HT-29 (cell line): ENCODE measurements at places on chromosomes 13 and 19. TPM values are rescaled to one million over a fixed set of nuclear protein-coding genes. Genes with fewer than 3 reads are reported as not detected.

ZNF547 gene
- total RNA-seq: 1.0 and 3.2 TPM in 2 replicates

CPB2 gene
- total RNA-seq: not detected in 2 replicates

ADGRE2 gene
- total RNA-seq: not detected in 2 replicates

OR7G1 gene
- not detected in 2 replicates for total RNA-seq

POMP gene
- 119 and 124 TPM in 2 replicates for total RNA-seq

SLC35E1 gene
- 16.8 and 23.4 TPM in 2 replicates for total RNA-seq

USF2 gene
- total RNA-seq: 218 and 226 TPM in 2 replicates

APC2 gene
- 0.16 and 0.43 TPM in 2 replicates for total RNA-seq

NCR1 gene
- not detected in 2 replicates for total RNA-seq

CD209 gene
- not detected in 2 replicates for total RNA-seq

HCN2 gene
- total RNA-seq: 0.10 TPM in 1 of 2 replicates, not detected in the other

GIPR gene
- 4.3 and 5.1 TPM in 2 replicates for total RNA-seq

- DNase-seq: no peak
Measured at GRCh38 chr13:75364131-75364713, 117.7 kb downstream of the TBC1D4 start.

GRCh38 chr13:98436233-98436910, 140.5 kb downstream of the STK24 start:
- no peak for DNase-seq

- peak; percentile 57 for DNase-seq
Measured at GRCh38 chr19:16564842-16565241, 7.4 kb downstream of the SLC35E1 start.

GRCh38 chr19:8558325-8558724, 18.9 kb downstream of the MYO1F start:
- no peak for DNase-seq

GRCh38 chr13:38735665-38736440, 49.0 kb downstream of the FREM2 start:
- no peak for DNase-seq

DNA sequence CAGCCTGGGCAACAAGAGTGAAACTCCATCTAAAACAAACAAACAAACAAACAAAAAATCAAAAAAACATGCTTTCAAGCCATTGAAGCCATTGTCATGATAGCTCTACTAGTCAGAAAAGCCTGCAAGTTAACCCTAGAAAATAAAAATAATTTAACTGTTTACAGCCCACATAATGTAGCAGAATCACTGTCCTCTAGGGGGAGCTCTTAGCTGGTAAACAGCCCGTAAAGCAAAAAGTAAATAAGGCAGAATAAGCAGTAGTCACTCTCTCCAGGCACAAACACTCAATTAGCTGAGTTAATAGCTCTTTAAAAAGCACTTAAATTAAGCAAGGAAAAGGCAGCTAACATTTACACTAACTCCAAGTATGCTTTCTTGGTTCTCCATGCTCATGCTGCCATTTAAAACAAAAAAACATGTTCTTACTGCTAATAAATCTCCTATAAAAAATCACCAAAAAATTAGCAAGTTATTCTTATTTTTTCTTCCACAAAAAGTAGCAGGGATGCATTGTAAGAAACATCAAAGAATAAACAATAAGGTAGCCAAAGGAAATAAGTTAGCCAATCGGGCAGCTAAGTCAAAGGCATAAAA, 11.3 kb downstream of the LILRB4 start:
- peak; percentile 75 for DNase-seq

GRCh38 chr13:50379584-50379983, 364.3 kb downstream of the KCNRG start:
- DNase-seq: no peak

DNA sequence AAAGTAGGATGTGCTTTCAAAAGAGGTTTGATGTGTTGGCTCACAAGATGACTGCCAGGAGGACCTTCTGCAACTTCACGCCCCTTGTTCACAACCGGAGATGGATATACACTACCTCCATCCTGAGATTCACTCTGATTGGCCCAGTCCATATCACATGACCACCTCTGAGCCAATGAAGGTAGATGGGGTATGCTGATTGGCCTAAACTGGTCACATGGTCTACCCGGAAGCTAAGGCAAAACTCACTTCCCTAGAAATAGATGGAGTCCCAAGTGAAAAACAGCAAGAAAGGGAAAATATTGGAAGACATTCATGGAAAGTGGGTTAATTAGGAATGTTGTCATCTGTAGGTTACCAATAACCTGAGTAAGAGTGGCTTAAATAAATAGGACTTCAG, 119.7 kb upstream of the MRI1 start:
- no peak for DNase-seq

DNA sequence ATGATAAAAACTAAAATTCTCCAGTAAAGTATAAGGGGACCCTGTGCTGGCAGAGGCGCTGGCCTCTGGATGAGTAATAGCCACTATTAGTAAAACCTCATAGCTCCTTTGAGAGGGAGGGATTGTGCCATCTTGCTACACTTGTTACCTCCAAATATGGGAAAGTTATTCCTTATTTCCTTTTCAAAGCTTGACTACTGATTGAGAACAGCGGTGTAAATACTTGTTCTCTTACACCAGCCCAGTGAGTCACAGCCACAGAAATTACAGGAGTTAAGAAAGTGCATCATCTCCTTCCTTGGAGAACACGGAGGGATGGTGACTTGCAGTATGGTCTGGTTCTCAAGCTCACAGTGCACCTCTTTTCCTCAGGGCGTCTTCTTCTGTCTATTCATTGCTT, 379.0 kb downstream of the EFNB2 start:
- no peak for DNase-seq

DNA sequence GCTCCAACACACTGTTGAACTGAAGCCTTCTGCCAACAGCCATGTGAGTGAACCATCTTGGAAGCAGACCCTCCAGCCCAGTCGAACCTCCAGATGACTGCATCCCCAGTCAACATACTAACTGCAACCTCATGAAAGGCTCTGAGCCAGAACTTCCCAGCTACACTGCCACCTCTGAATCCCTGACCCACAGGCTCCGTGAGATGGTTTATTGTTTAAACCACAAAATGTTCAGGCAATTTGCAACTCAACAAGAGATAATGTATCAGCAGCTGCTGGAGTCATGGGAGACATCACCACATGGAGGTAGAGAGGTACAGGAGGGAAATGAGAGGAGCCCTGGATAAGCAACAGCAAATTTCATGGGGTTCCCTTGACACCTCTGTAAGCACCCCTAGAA, 266.4 kb upstream of the NBEA start:
- no peak for DNase-seq

GRCh38 chr13:46160471-46161066, 21.4 kb downstream of the LCP1 start:
- peak; percentile 85 for DNase-seq

DNA sequence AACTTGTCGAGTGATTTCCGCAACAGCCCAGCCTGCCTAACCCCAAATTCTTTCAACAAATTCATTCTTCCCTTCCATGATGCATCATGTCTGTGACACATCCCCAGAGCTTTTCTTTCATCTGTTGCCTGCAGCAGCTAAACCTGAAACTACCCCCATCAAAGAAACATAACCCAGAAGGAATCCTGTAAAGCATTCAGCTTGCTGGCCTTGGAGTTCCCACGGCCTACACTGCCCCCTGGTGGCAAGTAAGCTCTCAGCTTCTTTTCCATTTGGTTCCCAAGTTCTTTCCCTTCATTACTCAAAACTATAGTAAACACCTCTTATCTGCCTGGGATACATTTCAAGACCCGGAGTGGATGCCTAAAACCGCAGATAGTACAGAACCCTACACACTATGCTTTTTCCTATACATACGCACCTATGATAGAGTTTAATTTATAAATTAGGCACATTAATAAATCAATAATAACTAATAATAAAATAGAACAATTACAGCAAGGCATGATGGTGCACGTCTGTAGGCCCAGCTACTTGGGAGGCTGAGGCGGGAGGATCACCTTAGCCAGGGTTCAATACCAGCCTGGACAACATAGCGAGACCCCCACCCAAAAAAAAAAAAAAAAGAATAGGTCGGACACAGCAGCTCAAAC, 7.4 kb downstream of the ETHE1 start:
- peak; percentile 94 for DNase-seq

- no peak for DNase-seq
Measured at GRCh38 chr19:40907968-40908735, 26.1 kb upstream of the CYP2A7 start.

DNA sequence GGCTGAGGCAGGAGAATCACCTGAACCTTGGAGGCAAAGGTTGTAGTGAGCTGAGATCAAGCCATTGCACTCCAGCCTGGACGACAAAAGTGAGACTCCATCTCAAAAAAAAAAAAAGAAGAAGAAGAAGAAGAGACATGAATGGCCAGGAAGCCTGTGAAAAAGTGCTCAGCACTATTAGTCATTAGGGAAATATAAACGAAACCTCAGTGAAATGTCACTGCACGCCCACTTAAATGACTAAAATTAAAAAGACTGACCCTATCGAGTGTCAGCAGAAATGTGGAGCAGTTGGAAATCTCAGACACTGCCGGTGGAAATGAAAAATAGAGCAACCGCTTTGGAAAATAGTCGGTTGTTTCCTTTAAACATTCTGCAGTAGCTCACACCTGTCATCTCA, 5.5 kb upstream of the TYROBP start:
- DNase-seq: no peak

GRCh38 chr19:14978161-14978776, 1.4 kb downstream of the SLC1A6 start:
- DNase-seq: no peak

GRCh38 chr19:3113100-3114017, 19.2 kb downstream of the GNA11 start:
- DNase-seq: no peak

- no peak for DNase-seq
Measured at GRCh38 chr19:46448601-46449000, 19.9 kb upstream of the PNMA8C start.

DNA sequence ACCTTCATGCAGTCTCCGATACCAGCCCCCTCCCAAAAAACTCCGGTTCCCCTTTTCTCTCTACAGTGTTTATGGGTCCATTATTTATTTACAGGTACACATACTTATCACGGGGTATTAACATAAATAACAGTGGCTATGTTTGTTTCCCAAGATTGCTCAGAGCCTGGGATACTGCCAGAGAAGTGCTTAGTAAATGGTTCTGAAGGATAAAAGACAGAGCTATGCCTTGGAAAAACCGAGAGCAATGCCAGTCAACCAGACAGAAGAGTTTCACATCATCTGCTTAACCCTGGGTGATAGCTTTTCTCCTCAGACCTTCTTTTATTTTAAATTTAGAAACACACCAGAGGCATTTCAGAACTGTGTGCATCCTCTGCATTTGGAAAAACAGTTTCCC, 61.3 kb downstream of the NUFIP1 start:
- no peak for DNase-seq

DNA sequence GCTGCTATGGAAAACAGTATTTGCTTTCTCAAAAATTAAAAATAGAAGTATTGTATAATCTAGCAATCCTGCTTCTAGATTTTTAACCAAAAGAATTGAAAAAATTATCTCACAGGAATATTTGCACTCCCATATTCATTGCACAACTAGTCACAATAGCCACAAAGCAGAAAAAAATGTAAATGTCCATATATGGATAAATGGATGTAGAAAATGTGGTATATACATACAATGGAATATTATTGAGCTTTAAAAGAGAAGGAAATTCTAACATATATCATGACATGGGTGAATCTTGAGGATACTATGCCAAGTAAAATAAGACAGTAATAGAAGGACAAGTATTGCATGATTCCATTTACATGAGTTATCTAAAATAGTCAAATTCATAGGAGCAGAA, 2753.0 kb downstream of the PCDH9 start:
- DNase-seq: no peak

DNA sequence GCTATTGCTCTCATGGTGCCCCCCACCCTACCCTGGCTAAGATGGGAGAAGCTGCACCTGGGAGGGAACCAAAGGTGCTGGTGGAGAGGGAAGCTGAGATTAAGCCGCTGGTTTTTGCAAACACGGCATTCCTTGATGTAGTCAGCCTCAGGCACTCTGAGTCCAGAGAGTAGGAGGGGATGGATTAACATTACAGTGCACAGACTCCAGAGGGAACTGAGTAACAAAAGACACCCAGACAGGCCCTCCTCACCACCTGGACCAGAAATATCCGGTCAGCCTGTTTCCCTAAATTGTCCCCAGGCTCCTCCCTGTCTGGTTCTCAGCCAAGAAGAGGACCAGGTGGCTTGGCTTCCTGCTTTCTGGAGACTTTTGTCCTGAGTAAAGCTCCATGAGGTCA, 28.9 kb upstream of the PABPC3 start:
- no peak for DNase-seq

DNA sequence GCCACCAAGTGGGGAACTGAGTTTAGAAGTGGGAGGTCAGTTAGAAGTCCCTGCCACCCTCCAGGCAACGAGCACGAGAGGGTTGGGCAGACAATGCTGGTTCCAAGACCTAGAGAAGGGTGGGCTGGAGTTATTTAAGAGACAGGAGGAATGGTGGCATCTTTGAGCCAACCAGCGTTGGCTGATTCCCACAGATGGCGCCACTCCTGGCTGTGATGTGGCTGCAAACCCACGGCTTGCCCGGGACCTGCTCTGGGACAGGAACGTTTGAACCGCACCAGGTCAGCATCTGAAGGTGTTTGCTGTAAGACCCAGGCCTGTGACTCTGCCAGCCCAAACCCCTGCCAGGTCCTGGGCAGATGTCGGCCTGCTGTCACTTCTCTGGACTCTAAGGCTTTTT, 42.8 kb downstream of the BICRA start:
- no peak for DNase-seq

DNA sequence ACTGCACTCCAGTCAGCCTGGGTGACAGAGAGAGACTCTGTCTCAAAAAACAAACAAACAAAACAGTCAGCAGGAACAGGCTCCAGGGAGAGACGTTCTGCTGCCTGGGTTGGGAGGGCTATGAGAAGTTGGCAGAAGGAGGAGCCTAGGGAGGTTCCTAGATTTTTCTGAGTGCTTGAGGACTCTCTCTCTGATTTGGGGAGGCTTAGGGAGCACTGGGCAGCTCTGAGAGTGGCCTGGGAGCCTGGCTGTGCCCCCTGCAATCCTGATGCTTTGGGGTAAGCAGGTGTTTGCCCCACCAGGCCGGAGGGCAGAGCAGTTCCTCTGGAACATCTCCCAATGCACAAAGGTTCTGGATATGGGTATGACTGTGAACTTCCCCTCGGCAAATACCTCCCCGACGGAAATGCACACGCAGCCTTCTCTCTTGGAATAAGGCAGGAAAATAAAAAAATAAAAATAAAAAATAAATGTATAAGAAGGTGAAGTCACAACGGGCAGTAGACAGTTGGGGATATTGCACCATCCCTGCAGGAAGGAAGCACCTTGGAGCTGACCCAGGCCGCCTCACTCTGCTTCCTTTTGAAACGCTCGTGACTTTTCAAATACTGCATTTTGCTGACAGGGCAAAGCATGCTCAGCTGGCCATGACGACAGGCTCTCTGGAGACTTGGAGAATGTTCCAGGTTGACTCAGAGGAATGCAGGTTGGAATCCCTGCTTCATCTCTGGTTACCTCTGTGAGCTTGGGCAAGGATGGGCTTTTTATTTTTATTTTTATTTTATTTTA, 26.5 kb upstream of the HOMER3 start:
- no peak for DNase-seq

GRCh38 chr19:5448374-5448773, 6.8 kb upstream of the ZNRF4 start:
- DNase-seq: no peak

DNA sequence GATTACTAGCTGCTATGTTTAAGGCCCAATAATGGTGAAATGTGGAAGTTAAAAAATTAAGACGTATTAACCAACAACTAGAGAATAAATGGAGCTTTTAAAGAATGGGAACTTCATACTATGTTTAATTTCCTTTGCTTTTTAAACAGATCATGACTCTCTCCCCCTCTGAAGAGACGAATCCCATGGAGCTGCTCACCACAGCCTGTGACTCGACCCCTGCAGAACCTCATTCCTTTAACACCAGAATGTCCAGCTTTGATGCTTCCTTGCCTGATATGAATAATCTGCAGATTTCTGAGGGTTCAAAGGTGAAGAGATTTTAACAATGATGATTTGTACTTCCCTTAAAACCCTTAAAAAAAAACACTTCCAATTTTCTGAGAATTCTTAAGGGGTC, 53.0 kb downstream of the ZAR1L start:
- DNase-seq: no peak
